Hypothalamus (tissue), 51 donors: ENCODE measurements at places on chromosomes 5 and 9.

GRCh38 chr5:108036482-108036881, 345.4 kb downstream of the FBXL17 start:
- no peak for DNase-seq

DNA sequence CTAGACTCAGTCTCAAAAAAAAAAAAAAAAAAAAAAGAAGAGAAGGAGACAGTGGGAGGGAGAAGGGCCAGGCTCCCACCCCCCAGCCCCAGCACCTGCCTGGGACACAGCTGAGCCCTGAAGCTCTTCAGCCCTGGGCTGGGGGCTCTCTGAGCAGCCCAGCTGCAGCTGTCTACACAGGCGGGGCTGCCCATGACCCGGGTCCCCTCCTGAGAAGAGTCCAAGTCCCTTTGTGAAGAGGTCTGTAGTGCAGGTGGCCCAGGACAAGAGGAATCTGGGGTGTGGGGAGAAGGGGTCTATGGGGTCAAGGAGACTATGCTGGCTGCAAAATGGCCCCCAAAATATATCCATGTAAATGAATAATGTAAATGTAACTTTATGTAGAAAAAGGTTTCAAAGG, 6.7 kb upstream of the LCN2 start:
- DNase-seq, result no peak

DNA sequence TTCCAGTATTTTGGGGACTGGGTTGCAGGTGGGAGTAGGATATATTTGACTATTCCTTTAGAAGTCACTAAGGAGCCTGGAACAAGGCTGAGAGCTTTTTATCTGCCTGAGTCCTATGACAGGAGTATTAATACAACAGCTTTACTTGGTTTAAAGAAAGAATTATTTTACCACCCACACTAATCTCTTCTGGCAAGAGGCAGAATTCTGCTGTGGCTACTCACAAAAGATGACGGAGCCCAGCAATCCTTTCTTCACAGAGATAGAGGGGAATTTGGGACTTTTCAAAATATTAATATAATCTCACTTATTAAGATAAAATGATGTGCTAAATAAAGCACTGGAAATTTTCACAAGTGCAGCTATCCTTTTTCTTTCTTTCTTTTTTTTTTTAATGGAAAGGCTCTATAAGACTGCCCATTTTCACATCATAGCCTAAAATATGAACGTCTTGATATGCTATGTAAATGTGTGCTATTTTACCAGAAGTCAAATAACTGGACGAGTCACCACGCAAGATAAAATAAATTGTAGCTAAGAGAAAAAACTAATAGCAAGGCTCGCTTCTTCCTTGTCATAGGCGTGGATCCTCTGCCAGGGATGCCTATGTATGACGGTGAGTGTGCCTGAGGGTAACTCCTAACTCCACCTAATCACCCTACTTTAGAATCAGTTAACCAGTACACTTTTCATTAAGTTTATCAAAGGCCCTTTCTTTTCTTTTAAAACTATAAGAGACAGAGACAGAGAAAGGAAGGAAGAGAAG, 76.3 kb downstream of the ZNF608 start:
- no peak for DNase-seq

DNA sequence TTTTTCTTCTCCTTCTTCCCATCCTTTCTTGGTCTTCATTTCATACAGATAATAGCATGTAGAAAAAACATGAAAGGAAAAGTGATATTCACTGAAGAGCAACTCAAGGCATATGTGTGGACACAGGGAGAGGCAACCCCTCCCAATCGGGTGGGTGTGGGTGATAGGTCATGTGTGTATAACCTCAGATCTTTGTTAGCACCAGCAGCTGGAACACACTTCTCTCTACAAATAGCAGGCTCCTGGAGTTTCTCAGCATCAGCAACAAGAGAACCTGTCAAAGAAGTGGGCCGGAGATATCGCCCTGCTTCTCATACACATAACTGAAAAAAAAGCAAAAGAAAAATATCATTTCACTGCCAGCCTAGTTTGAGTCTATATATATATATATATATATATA, 426.4 kb downstream of the DTWD2 start:
- DNase-seq, result no peak

DNA sequence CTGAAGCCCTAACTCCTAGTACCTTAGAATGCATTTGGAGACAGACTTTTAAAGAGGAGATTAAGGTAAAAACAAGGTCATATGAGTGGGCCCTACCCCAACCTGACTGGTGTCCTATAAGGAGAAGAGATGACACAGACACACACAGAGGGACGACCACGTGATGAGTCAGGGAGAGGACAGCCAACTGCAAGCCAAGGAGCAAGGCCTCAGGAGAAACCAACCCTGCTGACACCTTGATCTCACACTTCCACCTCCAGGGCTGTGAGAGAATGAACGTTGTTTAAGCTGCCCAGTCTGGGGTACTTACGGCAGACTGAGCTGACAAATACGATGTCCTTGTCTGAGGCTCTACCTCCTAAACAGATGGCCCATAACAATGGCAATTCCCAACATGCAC, 93.6 kb downstream of the ROR2 start:
- no peak for DNase-seq

DNA sequence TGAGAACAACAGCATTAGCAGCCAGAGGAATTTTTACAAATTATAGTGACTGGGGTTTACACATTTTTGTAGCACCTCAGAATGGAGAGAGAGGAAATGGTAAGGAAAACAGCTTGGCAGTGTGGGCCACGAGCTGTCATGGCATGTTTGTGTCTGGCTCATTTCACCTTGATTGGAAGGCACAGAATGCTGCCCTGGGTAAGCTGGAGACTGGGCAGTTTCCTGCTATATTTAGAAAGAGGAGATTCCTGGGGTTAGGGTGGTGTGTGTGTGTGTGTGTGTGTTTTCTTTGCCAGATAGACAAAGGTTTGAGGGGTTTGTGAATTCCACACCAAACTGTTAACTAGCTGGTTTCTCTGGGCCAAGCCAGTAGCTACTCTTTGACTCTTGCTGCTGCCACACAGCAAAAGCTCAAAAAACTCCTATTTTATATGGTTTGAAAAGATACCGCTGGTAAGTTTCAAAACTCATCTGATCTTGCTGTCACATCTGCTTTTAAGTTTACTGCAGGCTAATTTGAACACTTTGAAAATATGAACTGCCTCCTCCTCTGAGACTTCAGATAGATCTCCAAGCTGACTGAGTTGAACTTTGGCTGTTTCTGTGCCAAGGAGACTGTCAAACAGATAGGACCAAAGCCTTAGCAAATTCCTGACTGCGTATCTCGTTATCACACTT, 9.1 kb downstream of the ARHGAP26 start:
- DNase-seq, result no peak

- no peak for DNase-seq
These were observed 46.6 kb downstream of the SLC12A7 start for GRCh38 chr5:1065143-1065750.

- DNase-seq, result no peak
These were observed 707 bp downstream of the PIP5K1B start for GRCh38 chr9:68705531-68706362.

- DNase-seq, result no peak
These were observed 16.6 kb downstream of the FYB1 start for GRCh38 chr5:39202597-39203274.

GRCh38 chr5:149036970-149037369, 25.9 kb downstream of the SH3TC2 start:
- no peak for DNase-seq

DNA sequence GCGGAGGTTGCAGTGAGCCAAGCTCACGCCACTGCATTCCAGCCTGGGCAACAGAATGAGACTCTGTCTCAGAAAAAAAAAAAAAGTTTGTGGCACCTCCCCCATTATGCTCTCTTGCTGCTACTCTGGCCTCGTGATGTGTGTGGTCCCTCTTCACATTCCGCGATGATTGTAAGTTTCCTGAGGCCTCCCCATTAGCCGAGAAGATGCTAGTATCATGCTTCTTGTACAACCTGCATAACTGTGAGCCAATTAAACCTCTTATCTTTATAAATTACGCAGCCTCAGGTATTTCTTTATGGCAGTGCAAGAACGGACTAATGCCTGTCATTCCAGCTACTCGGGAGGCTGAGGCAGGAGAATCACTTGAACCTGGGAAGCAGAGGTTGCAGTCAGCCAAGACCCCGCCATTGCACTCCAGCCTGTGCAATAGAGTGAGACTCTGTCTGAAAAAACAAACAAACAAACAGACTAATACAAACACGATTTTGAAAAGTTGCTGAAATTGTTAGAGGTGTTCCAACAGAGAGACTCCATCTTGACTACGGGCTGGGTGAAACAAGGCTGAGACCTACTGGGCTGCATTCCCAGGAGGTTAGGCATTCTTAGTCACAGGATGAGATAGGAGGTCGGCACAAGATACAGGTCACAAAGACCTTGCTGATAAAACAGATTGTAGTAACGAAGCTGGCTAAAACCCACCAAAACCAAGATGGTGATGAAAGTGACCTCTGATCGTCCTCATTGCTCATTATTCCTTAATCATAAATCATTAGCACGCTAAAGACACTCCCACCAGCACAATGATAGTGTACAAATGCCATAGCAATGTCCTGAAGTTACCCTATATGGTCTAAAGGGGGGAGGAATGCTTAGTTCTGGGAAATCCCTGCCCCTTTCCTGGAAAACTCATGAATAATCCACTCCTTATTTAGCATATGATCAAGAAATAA, 8.3 kb upstream of the AFF4 start:
- DNase-seq, result no peak

DNA sequence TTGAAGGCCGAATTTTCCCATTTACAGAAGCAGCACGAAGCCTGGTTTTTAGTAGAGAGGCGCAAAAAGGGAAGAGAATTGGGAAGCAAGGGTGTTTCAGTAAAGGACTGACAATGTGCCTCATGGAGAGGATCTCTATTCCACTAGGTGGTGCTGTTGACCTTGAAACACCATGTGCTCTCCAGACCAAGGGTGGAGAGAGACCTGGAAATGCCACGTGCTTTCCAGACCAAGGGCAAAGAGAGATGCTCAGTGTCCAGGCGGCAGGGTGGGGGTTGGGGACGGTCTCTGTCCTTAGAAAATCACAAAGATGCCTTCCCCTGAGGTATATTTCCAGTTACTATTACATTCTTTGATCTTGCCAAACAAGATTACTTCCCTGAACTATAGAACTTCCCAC, 425.3 kb downstream of the CSNK1G3 start:
- DNase-seq, result no peak

GRCh38 chr9:128702949-128703615, 779 bp downstream of the PKN3 start:
- DNase-seq, result no peak

DNA sequence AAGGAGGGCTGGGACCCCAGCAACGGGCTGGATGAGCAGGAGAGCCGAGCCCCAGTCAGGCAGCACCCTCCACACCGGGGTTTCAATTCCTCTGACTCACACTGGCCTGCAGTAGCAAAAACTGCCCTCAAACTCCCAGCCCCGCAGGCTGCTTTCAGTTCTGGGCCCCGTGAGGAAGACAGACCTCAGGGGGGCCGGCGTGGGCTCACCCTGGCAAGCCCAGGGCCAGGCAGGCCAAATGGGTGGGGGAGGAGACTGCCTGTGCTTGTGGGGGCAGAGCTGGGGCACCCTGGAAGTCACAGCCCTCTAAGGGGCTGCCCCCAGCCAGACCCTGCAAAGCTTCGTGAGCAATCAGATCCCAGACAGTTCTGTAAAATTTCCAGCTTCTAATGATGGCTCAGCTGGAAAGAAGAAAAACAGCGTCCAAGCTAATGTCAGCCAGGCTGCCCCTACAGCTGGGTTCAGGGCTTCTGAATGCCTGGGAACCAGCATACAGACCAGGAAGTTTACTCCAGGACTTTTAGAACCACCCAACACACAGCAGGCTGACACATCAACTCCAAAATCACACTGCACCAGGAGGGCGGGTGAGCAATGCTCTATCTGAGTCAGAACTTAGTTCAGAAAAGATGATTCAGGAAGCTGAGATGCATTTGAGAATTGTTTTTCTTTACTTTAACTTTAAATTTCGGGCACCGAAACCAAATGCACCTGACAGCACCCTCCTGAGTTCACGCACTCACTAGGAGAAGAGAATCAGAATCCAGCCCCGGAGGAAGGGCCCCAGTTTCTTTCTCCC, 34.7 kb downstream of the LPCAT1 start:
- DNase-seq, result no peak

- no peak for DNase-seq
These were observed at the start of gene CD72 for GRCh38 chr9:35618325-35618727. CD72 (minus strand) TSS chr9:35618413; CDS start chr9:35618303, 110 bp downstream.

DNA sequence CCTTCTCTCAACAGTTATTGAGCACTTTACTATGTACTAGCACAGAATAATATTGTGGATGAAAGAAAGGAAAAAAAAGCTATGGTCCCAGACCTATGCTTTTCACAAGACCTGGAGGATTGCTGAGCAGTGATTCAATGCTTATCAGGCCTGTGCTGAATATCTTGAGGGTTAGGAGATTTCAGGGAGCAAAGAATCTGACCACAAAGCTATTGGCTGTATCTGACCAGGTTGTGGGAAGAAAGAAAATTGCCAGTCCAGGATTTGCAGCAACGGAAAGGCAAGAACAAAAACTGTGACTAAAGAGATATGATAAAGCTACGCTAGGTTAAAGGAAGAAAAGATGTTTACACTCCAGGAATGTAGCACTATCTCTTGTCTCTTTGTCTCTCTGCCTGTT, 14.9 kb upstream of the MACIR start:
- no peak for DNase-seq

DNA sequence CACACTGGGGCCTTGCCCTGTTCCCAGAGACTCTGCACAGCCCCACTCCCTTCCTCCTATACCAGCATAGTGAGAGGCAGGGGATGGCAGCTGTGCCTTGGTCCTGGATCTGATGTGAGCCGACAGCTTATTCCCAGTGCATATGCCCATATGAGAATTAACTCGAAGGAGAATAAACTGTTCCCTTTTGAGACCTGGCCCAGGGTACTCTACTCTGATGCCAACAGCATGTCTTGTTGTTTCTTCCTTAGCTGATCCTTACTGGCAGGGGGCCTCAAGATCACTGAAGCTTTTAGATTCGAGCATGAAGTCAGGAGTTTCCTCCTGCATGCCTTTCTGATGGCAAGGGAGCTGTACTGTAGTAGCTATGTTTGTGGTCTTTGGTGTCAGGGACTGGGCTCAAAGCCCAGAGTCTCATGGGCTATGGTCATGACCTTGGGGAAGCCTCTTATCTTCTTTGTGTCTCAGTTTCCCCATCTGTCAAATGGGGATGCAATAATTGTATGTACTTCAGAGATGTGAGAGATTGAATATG, 57.1 kb downstream of the DOCK2 start:
- DNase-seq, result no peak

DNA sequence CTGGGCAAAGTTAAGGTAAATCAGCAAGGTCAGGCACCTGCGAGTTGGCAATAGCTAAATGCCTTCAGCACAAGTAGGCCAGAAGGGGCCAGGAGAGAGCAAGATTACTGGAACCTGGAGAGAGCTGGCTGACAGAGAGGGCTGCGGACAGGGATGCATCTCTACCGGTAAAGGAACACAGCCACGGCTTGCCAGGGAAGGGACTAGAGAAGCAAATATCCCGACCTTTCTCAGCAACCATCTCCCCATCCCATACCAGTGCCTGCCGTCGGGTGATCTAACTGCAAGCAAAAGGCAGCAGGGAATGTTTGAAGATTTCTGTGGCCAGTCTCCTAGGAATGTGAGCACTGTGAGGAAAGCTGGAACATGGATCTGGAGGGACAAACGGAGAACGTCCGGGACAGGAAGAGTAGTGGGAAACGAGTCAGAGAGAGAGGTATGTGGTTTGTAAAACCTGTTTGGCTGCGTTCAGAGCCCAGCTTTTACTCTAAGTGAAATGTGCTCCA, 15.9 kb upstream of the ABLIM3 start:
- no peak for DNase-seq

- DNase-seq, result no peak
These were observed 16.4 kb upstream of the TOR2A start for GRCh38 chr9:127751269-127752054.

GRCh38 chr9:127132375-127132774, 9.9 kb upstream of the ANGPTL2 start:
- DNase-seq, result no peak
